ENCODE measurements at places on chromosomes 5 and 9. TPM values are rescaled to one million over a fixed set of nuclear protein-coding genes. Genes with fewer than 3 reads are reported as not detected.

DNA sequence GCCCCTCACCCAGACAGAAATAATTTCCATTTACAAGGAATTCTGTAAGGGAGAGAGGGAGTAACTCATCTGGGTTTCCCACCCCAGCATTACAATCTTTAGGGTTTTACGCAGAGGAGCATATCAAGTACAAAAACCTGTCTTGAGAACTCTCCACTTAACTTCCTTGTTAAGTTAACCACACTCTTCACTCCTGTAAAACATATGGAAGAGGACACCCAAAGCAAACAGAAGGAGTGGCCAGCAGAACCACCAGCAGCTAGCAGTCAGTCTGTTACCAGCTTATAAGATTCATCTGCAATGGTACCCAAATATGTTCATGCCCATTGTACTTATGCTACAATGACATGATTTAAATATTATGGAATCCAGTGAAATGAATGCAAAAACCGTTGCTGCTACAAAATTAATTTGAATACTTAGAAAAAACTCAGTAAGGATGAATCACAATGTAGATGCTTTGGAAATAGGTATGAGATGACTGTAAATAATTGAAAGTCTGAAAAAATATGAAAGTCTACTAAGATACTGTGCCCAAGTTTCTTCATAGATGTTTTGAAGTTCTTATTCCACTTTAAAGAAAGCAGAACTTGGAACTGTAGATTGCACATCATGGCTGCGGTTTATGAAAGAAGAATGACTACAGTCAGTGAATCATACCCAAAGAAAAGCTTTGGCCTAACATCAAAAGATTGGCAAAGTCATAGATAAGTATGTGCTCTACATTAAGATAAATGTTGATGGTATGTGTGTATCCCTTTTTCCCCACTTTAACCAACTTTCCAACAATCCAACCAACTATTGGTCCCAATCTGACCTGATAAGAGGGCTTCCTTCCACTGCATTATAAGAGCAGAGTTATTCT, 233.6 kb downstream of the ACTL7B start:
- DNase-seq: no peak

DNA sequence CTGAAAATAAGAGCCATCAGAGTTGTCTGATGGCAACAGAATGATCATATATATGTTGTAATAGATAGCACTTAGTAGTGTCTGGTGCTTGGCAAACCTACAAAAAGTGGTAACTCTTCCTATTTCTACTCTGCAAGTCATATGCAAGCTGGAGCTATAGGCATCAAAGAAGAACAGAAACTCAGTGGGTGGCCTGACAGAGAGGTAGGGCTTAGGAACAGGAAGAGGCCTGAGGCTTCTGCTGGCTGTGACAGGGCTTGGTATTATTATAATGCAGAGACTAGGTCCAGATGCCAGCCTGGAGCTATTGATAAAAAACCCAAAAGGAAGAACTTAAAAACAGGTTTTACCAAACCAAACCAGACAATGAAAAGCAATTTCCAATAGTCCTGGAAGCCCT, 4.4 kb upstream of the DIAPH1 start:
- no peak for DNase-seq

Gene COL15A1
- 0.06 TPM for total RNA-seq

DNA sequence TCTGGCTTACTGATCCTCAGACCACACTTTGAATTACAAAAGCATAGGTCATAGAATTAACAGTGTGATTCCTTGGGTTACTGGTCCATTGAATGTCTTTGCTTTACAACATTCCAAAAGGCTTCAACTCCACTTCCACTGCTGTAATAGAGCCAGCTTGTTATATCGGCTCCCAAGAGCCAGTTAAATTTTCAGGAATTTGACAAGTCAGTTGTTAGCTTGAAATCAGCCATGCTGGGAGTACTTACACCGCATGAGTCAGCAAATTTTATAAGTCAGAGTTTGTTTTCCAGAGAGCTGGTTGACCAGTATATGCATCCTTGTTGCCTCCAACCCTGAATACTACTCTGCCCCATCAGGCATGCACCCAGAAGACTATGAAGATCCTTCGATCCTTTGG, 73.1 kb downstream of the FOXB2 start:
- peak; percentile 33 for DNase-seq

Gene CCDC187
- not detected for total RNA-seq
